Tibial nerve (tissue), 4 donors: ENCODE measurements at places on chromosomes 5 and 9. TPM values are rescaled to one million over a fixed set of nuclear protein-coding genes. Genes with fewer than 3 reads are reported as not detected.

PRDM9 gene
- total RNA-seq = not detected

LCN10 gene
- 47.5 TPM for total RNA-seq

KCNMB1 gene
- total RNA-seq = 1.2 TPM

DPYSL3 gene
- total RNA-seq = 38.9 TPM

DNA sequence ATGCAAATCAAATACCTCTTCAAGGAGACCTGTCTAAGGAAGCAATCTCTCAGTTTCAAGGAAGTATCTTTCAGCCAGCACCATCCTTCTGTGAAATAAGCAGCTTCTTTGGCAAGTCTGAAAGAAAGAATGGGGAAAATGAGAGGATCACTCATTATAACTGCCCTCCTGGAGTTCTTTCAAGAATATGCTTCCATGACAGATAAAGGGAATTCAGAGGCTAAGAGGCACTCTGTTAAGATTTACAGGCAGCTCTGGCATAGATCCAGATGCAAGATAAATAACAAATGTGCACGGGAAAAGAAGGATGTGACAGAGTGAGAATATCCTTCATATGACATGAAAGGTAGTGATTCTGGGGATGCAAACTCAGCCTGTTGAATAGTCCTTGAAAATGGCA lies 348.2 kb upstream of the CCNG1 start:
- no peak for DNase-seq
- no peaks in the 10 kb centered on the region for H3K27me3 ChIP-seq
- H3K4me3 ChIP-seq = no peak overlapping the region
- no peak overlapping the region for H3K27ac ChIP-seq
- no peaks in the 10 kb centered on the region for H3K36me3 ChIP-seq

DNA sequence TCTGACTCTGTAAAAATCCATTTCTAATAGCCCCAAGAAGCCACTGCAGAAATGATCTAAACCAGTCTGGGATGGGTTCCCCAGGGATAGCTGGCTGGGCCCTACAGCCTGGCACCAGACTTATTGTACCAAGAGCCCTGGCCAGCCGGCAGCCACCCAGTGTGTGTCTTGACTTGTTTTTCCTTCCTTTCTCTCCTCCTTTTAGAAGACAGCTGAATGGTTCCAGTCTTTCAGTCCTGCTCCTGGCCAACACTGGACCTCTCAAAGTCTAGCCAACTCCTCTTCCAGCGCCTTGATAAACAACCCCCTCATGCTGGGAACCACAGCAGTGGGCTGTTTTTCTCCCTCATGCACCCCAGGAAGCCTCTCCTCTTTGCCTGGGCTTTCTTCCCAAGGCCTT lies 34.1 kb downstream of the ATOX1 start:
- no peak for DNase-seq
- H3K36me3 ChIP-seq = no peaks in the 10 kb centered on the region
- no peak overlapping the region for H3K27ac ChIP-seq
- peaks cover 15% of the 10 kb centered on the region for H3K4me1 ChIP-seq

DNA sequence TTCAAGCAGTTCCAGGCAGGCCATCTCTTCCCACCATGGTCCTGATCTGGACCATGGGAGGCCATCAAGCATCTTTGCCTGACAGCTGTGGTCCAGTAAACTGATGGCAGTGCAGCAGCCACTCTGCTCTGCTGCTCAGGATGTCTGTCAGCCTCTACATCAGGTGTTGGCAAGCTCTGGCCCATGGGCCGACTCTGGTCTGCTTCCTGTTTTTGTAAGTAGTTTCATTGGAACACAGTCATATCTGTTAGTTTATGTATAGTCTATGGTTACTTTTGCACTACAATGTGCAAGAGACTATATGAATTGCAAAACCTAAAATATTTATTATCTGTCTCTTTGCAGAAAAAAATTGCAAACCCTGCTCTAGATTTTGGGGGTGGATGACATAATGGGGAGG lies 225.0 kb downstream of the KCTD16 start:
- no peaks in the 10 kb centered on the region for H3K4me1 ChIP-seq
- no peaks in the 10 kb centered on the region for H3K36me3 ChIP-seq
- H3K27ac ChIP-seq = no peak overlapping the region
- no peaks in the 10 kb centered on the region for H3K27me3 ChIP-seq
- DNase-seq = no peak
- H3K4me3 ChIP-seq = no peak overlapping the region

GRCh38 chr5:141870871-141871270 lies 7.3 kb downstream of the PCDH1 start:
- H3K4me1 ChIP-seq = peaks cover 56% of the 10 kb centered on the region
- peaks cover 6% of the 10 kb centered on the region for H3K27me3 ChIP-seq
- H3K27ac ChIP-seq = peak overlapping the region; percentile 64
- no peak for DNase-seq
- H3K4me3 ChIP-seq = no peak overlapping the region

DNA sequence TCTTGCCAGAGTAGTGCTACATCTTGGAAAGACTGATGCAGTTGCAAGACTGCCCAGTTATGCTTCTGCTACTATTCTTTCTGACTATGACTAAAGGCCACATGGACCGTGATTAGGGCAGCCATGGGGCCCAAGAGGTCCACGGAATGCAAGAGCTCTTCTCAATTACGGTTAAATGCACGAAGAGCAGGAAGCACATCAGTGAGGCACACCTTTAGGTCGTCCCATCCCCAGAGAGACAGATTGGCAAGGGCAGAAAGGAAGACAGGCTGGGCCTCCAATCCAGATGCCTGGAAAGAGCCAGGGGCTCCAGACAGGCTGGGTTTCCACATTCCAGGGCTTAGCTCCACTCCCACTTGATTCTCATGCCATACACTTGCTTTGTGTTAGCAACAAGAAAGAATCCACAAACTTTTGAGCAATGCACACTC lies 132.3 kb upstream of the SLIT3 start:
- H3K4me1 ChIP-seq = no peaks in the 10 kb centered on the region
- no peaks in the 10 kb centered on the region for H3K27me3 ChIP-seq
- H3K27ac ChIP-seq = no peak overlapping the region
- no peak for DNase-seq
- H3K4me3 ChIP-seq = no peak overlapping the region

DNA sequence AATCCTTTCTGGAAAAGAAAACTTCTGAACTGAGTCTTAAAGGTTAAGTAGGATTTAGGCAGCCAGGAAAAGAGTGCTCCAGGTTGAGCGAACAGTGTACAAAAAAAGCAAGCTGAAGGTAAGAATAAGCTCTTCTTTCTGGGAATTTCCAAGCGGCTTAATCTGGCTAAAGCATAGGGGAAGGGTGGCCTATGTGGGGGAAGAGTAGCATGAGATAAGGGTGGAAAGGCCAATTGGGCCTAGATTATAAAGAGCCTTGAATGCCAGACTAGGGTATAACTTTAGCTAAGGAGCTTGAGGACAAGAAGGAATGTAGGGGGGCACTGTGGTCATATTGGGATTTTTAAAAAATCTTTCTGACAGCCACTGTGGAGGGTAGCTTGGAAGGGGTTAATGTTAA lies 37.3 kb upstream of the NR5A1 start:
- H3K36me3 ChIP-seq = no peaks in the 10 kb centered on the region
- H3K27me3 ChIP-seq = no peaks in the 10 kb centered on the region
- H3K27ac ChIP-seq = no peak overlapping the region
- no peak overlapping the region for H3K4me3 ChIP-seq
- DNase-seq = no peak
- no peaks in the 10 kb centered on the region for H3K4me1 ChIP-seq

GRCh38 chr9:1462626-1463308 lies 412.6 kb downstream of the DMRT2 start:
- DNase-seq = no peak
- H3K27me3 ChIP-seq = no peaks in the 10 kb centered on the region
- H3K27ac ChIP-seq = no peak overlapping the region
- H3K36me3 ChIP-seq = no peaks in the 10 kb centered on the region
- H3K4me1 ChIP-seq = no peaks in the 10 kb centered on the region
- H3K4me3 ChIP-seq = no peak overlapping the region
